ENCODE measurements at places on chromosomes 11 and 22.

GRCh38 chr11:576811-577610 is 741 bp downstream of the PHRF1 start:
- no peak for DNase-seq

GRCh38 chr11:42951266-42951665 is 360.5 kb upstream of the API5 start:
- no peak for DNase-seq

DNA sequence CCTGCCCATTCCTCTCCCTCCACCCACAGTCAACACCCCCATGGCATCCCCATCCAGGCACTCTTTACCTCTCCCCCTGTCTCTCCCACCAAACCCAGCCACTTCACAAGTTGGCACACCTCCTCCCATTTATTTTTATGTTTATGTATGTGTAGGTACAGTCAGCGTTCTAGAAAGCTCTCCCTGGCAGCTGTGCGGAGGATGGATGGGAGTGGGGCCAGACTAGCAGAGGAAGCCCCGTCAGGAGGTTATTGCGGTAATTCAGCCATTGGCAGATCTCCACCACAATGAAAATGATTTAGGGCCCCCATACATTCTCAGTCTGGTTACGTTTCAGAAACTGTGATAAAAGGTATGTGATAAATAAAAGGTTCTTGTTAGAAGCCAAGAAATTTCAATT is 51.3 kb downstream of the BTG4 start:
- DNase-seq: no peak

GRCh38 chr11:75199412-75199955 is 41.1 kb upstream of the TPBGL start:
- no peak for DNase-seq

- DNase-seq: no peak
These were observed 60.8 kb upstream of the POU2AF1 start for GRCh38 chr11:111439901-111440300.

- DNase-seq: no peak
These were observed 77.2 kb downstream of the TMPRSS5 start for GRCh38 chr11:113628912-113629311.

- DNase-seq: no peak
These were observed 46.5 kb downstream of the POLD3 start for GRCh38 chr11:74638869-74639268.

GRCh38 chr22:49271831-49272230 is 555.8 kb downstream of the BRD1 start:
- DNase-seq: no peak

- no peak for DNase-seq
These were observed 54.2 kb downstream of the CNTF start for GRCh38 chr11:58676563-58677135.

DNA sequence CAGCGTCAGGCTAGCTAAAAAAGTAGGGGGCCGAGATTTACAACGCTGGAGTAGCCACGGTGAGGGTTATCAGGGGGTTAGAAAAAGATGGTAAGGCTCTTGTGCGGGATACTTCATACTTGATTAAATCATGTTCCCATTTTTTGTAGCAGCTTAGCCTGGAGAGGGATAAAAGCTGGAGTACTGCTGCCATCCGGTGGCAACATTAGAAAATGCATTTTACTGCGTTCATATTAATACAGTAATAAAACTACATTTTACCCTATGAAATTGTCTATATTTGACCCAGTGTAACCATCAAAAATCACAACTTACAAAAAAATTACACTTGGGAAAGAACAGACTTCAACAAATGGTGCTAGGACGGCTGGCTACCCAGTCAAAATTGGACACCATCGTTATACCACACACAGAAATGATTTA is 17.3 kb downstream of the RPUSD4 start:
- no peak for DNase-seq

All from SIG-M5 (cell line).